ENCODE measurements at places on chromosomes 12 and 14.

GRCh38 chr14:64265222-64265621 lies 28.9 kb downstream of the ESR2 start:
- no peak for DNase-seq

DNA sequence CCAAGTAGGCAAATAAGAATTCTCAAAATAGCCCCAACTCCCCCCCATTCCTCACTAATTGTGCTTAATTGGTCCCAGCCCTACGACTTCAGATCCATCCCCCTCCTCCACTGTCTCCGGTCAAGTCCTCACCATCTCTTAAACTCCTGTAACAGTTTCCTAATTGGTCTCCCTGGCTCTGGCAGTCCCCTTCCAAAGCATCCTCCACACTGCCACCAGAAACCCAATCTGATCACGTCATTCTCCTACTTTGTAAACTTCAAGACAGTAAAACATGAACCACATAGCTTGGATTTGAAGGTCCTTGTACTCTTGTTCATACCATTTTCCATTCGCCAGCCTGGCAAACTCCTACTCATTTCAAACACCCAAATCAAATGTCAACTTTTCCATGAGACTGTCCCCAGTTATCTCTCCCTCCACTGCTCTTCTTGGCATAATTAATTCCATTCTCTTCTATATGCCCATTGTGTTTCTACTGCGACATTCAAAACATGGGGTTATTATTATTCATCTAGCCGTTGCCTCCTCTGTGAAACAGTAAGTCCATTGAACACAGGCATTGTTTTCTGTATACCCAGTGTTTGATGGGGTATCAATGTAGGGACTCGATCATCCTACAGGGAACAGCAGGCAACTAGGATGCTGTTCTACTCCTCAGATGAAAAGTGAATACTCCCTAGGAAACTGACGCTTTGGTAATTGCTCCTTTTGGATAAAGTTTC lies 104.6 kb downstream of the EGLN3 start:
- DNase-seq, result no peak

DNA sequence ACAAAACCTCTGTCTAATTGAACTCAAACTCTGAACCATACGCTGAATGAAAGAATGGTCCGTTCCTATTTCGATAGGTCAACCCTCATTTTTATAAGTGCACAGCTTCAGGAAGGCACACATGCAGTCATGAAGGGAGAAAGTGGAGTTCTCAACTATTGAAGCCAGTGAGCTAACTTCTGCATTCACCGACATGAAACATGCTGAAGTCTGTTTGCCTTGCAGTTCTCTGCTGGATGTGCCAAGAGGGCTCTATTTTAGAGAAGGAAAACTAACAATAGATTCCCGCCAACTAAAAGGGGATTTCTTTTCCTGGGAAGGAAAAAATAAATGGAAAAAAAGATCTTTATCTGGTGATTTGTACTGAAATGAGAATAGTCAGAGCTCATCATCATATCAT lies 191.0 kb upstream of the PLEKHG7 start:
- no peak for DNase-seq

DNA sequence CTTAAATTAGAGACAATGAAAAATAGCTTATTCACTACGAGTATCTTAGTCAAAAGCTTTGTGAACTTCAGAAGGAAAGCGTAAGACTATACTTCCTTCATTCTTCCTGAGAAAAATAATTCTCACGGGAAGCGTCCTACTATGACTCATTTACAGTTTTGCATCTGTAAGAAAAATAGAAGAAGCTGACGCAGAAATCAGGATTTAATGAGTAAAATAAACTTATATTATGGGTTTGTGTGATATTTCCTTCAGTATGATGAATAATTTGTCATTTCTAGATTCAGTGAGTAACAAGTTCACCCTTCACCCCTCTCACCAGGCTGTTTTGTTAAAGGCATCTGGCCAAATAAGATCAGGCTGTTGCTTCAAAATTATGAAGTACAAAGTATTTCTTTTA lies 17.8 kb upstream of the PDE3A start:
- DNase-seq, result no peak

DNA sequence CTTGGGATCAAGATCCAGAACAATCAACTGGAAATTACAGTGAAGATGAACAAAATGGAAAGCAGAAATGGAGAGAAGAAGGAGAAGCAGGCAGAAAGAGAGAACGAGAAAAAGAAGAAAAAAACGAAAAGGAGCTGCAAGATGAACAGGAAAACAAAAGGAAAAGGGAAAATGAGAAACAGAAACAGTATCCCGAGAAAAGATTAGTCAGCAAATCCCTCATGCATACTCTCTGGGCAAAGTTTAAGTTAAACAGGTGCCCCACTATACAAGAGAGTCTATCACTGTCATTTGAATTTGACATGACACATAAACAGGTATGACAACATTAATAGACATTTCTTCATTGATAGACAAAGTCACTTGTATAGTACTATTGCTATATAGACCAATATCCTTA lies 5.0 kb downstream of the NANOGNB start:
- no peak for DNase-seq

- DNase-seq, result no peak
Measured at GRCh38 chr12:114691196-114691595, 7.2 kb upstream of the TBX3 start.

DNA sequence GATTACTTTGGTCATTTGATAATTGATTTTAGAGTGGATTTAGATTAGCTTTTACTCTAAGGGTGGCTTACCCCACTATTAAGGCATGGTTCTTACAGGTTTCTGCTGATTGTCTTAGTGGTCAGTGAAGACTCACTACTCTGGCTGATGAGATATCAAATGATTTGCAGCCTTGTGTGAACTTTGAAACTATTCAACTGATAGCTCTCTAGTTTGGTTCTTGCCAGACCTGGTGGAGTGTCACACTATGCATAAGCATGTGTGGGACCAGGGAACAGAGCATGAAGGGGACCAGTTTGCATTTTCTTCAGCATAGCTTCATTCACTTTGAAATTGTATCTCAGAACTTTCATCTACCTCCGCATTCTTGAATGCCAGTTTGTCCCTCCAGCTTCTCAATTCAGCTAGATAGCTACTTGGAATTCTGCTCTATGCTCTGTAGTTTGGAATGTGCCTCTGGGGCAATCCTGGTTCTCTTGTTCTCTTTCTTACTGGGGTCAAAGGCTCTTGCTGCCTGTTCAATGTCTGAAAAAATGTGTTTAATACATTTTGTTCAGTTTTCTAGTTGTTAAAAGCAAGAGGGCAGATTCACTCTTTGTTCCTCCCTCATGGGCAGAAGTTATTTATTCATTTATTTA lies 12.7 kb downstream of the SCYL2 start:
- DNase-seq, result no peak

DNA sequence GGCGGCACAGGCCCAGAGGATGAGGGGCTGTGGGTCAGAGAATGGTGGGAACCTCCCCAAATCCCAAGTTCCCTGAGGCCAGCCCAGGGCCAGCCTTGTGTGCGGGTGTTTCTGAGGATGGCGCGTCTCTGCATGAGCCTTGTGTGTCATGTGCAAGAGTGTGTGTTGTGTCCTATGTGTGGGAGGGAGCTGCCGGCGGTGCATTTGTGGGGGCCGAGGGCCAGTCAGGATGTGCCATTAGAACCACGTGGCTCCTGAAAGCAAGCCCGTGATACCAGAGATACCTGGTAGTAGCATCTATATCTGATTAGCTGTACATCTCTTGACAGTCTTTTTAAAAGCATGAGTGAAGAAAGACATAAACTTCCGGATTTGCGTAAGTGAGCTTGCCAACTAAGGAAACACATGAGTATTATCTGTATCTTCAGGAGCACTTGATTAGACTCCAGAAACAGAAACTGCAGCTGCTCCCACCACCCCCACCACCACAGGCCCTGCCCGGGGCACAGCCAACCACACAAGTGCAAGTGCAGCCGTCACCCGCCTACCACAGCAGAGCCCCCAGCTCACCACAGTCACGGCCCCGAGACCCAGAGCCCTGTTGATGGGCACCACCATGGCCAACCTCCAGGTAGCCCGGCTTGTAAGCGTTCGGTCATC lies 19.2 kb downstream of the DDX51 start:
- DNase-seq, result no peak

- DNase-seq, result no peak
Measured at GRCh38 chr14:52790756-52791222, 618 bp downstream of the GNPNAT1 start.

DNA sequence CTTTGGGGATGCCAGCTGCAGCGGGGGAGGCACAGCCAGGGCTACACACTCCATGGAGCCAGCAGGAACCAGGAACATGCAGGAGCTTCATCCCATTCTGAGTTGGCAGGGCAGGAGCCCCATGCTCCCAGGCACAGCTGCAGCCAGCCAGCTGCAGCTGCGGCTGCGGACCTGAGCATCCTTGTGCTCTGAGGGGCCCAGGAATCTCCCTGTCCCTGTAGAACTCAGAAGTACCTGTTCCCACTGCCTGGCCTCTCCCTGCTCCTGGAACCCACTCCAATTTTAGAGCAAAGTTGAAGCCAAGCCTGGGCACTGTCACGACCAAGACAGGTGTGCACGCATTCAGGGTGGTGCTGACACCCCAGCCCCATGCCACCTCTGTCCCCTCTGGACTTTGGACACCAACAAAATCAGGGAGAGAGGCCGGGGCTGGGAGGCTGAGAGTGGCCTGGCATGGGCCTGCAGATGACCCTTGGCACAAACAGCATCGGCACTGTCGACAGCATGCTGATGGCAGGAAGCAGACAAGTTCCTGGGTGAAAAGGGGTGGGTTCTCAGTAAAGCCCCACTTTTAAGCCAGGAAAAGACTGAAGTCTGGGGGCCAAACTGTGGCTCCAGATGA lies 257.3 kb upstream of the LRFN5 start:
- DNase-seq, result no peak

DNA sequence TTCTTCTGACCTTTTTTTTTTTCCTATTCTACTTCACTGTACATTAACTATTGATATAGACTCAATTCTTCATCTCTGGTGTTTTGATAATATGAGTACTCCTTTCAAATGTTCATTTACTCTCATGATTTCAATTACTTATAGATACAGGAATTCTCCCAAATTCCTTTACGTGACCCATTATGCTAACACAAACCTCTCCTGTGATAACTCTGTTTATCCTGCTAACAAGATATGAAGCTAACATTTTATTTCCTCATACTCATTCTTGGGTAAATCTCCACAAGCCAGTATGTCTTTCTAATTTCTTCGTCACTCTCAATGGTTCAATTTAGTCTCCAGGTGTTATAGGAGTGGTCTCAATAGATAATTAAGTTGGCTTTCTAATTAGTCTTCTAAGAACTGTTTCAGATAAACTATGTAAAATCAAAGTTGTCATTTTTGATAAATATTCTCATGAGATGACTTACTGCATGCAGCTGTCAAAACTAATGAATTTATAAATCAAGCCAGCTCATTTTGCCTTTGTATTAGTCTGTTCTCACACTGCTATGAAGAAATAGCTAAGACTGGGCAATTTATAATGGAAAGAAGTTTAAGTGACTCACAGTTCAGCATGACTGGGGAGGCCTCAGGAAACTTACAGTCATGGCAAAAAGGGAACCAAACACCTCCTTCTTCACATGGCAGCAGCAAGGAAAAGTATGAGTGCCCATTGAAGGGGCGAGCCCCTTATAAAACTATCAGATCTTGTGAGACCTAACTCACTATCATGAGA lies 130.6 kb upstream of the MYF6 start:
- DNase-seq, result no peak

GRCh38 chr12:119841433-119842210 lies 35.5 kb downstream of the CIT start:
- DNase-seq, result no peak

- DNase-seq, result no peak
Measured at GRCh38 chr12:9615420-9616136, 7.9 kb upstream of the KLRB1 start.

GRCh38 chr14:29097476-29097875 lies 330.9 kb downstream of the FOXG1 start:
- DNase-seq, result no peak

- no peak for DNase-seq
Measured at GRCh38 chr14:64601571-64601970, 51.8 kb downstream of the PPP1R36 start.

GRCh38 chr12:95117178-95117599 lies 43.8 kb upstream of the NR2C1 start:
- DNase-seq, result no peak

DNA sequence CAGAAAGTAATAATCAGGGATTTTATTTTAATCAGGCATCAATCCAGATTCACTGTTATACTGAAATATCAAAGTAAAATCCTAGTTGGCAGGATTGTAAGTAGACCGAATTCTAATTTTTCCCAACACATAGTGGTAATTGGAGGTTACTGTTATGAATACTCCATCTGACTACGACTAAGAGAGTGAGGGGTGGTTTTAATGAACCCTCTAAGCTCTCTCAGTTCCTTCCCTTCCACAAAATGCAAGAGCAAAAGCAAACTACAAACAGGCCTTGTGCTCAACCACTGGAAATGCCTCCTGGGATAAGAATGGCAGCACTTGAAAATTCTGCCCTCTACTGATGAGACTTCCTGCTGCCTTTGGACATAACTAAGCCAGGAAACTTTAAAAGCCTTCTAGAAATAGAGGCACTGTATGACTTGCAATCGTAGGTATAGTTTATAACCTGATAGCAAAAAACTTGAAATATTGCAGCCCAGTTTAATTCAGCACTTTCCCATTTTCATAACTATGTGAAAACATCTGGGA lies 184.8 kb downstream of the SLC16A7 start:
- no peak for DNase-seq

- no peak for DNase-seq
Measured at GRCh38 chr12:93358821-93359220, 18.9 kb upstream of the NUDT4 start.

Measured in NCI-H1048 (cell line).